ENCODE measurements at places on chromosomes 6 and 20. TPM values are rescaled to one million over a fixed set of nuclear protein-coding genes. Genes with fewer than 3 reads are reported as not detected.
A peak's percentile ranks its signal among the peaks of the same experiment; 100 is the strongest.

GRCh38 chr6:115932481-115932880 lies 128.2 kb downstream of the FRK start:
- DNase-seq = peak; percentile 36

DNA sequence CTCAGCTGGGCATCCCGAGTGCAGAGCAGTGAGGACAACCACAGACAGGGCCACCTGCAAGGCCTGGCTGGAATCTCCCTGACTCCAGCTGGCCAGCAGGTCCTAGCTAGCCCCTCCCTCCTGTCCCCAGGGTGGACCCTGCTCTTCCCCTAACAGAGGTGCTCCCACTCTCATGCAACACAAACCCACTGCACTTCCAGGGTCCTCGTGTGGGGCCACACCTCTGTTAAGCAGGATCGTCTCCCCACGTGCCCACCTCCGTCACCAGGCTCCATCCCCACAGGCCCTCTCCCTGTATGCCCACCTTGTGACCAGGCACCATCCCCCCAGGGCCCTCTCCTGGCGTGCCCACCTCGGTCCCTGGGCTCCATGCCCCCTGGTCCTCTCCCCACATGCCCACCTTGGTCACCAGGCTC lies 17.3 kb downstream of the TAF4 start:
- no peak for DNase-seq

The EDN3 gene
- polyA plus RNA-seq = not detected

GRCh38 chr20:23212011-23212410 lies 125.9 kb upstream of the CD93 start:
- no peak for DNase-seq

DNA sequence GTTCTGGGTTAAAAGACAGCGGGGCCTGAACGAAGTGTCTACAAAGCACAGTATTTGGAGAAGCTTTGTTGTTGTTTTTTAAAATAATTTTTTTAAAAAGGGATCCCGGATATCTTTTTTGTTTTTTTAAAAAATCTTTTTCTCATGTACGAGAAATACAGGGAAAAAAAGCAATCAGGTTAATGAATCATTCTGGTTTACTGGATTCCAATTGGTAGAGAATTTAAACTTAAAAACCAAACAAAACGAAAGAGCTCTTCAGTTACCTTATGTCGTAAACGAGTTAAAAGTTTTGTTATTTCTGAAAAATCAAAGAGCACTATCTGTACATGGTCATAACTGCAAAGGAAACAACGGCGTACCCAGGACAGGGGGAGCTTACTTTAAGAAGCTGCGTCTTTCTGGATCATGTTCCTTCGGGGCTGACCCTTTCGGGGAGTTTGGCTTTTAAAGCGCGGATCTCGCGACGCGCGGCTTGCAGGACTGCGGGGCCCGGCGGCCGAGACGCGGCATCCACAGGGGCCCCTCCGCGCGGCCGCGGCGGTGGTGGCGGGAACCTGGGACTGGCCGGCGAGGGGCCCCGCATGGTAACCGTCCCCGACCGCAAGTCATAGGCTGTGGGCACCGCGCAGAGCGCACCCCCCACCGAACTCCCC lies 927 bp downstream of the IL20RA start:
- peak; percentile 51 for DNase-seq

The PBOV1 gene
- polyA plus RNA-seq = not detected

GRCh38 chr20:42267793-42268384 lies 649.7 kb upstream of the CHD6 start:
- no peak for DNase-seq

DNA sequence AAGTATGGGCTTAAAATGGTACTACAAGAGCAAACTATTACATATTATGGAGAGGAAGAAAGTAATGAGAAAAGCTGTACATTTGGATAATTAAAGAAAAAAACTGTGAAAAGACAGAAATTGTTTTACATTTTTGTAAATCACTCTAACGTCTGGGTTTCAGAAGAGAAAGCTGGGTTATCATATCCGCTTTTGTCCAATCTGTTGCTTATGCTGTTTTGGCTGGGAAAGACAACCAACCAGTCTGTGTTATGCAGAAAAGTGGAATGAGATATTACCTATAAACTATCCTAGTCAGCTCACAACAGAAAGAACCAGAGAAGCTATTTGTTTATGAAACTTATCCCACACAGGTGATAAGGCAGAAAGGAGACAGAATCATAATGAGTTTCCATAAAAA lies 32.4 kb downstream of the REV3L start:
- DNase-seq = no peak

DNA sequence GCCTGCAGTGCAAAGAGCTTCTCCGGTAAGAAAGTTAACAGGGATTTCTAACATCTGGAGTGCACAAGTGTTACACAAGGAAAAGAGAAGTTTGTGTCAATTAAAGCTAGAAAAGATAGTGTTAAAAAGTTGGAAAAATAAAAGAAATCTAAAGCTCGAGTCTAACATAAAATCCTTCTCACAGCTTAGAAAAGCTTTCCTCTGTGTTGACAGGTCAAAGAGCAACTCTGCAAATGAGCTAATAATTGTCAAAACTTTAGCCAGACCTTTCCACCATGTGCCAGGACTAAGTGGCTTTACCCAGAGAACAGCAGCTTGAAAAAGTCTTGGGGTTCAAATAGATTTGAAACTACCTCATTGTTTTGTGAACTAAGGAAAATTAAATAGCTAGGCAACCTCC lies 14.8 kb downstream of the PTPRK start:
- no peak for DNase-seq

DNA sequence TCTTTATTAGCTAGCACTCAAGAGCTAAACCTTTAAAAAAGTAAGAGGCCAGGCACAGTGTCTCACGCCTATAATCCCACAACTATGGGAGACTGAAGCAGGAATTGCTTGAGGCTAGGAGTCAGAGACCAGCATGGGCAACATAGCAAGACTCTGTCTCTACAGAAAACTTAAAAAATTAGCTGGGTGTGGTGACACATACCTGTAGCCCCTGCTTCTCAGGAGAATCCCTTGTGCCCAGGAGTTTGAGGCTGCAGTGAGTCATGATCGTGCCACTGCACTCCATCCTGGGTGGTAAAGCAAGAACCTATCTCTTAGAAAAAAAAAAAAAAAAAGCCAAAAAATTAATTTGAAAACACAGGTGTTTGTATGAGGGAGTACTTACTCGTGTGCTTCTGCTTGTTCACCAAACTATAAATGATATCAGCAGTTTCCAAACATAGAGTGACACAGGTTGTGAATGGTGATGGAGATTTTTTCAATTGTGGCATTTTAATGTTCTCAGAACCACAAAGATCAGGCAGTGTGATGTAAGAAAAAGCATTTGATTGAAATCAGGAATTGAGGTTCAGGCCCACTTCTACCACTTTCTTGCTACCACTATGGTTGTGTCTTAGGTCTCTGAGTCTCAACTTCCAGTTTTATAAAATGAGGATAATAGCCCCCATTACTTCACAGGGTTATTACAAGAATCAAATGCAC lies 104.9 kb downstream of the FOXO3 start:
- no peak for DNase-seq

Data from cardiac muscle cell (in vitro differentiated cells and primary cell).